ENCODE measurements at places on chromosomes 6 and 20. TPM values are rescaled to one million over a fixed set of nuclear protein-coding genes. Genes with fewer than 3 reads are reported as not detected.

The DUSP15 gene
- total RNA-seq: 2.5 TPM

The IRF4 gene
- total RNA-seq: 0.29 TPM

- DNase-seq: no peak
These were observed 24.5 kb downstream of the SRSF3 start for GRCh38 chr6:36618366-36619355.

The CCN2 gene
- total RNA-seq: 42.1 TPM

The TGM6 gene
- not detected for total RNA-seq

GRCh38 chr6:43547222-43547621, 28.6 kb downstream of the XPO5 start:
- no peak for DNase-seq

The OTOR gene
- total RNA-seq: not detected

- DNase-seq: no peak
These were observed 34.3 kb downstream of the KCNB1 start for GRCh38 chr20:49447946-49448809.

All from A172 (cell line).